ENCODE measurements at places on chromosomes 6 and 20.
A peak's percentile ranks its signal among the peaks of the same experiment; 100 is the strongest.

GRCh38 chr20:53934421-53935343 lies 135.7 kb downstream of the BCAS1 start:
- DNase-seq = peak; percentile 75

GRCh38 chr20:19621072-19621471 lies 137.0 kb upstream of the RIN2 start:
- peak; percentile 57 for DNase-seq

GRCh38 chr6:47759364-47759763 lies 22.5 kb upstream of the OPN5 start:
- no peak for DNase-seq

DNA sequence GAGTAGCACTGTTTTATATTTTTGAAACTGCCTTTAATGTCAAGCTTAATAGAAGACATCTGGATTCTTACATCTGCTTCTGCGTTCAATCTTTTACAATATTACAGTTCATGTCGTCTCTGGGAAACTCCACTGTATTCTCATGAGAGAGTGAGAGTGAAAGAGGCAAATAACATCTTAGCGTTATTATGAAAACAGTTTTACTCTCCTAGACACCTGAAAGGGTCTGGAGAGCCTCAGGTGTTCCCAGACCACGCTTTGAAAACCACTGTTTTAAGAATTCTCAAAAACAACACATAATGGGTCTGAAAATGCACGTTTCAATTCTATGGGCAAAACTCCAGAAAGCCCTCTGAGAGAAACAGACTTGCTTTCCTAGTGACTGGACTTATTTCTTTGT lies 63.3 kb downstream of the ARHGAP18 start:
- no peak for DNase-seq

DNA sequence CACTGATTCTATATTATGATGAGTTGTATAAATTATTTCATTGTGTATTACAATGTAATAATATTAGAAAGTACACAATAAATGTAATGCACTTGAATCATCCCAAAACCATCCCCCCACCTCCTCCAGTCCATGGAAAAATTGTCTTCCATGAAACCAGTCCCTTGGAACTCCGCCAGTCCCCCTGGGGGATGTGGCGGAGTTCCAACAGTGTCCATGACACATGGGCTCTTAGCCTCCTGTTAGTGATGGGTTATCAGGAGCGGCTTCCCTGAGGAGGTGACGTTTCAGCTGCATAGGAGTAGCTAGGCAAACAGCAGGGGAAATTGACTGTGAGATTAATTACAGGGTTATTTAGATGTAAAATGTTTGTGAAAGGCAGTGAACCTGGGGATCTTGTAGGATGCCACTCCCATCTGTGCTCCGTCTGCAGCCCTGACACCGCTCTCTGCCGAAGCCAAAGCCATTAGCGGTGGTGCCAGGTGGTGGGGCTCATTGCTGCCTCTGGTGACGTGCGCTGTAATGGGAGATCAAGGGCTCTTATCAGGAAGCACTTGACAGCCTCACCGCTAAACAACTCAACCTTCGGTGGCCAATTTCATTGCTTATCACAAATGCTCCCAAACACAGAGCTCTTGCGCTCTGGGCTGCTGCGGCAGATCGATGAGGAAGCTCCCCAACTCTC lies 81.6 kb upstream of the MC3R start:
- DNase-seq = no peak

GRCh38 chr6:143397227-143398222 lies 53.0 kb downstream of the ADAT2 start:
- DNase-seq = no peak

DNA sequence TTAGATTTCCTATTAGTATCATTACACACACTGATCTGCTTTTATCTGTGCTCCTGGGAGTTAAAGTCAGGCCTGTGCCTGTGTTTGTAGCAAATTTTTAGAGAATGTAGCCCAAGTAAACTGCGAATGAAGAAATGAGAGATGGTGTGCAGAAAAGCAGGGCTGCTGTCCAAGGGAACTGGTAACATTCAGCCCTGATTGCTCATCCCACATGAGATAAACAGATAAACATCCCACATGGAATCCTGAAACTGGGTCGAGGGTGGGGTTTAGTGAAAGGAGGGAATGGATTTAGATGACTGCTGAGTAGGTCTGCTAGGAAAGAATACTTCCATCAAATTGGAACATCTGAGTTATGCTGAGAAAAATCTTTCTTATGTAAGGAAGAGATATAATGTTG lies 69.1 kb downstream of the GRIK2 start:
- no peak for DNase-seq

- no peak for DNase-seq
Measured at GRCh38 chr20:11372876-11373790, 544.6 kb upstream of the BTBD3 start.

- DNase-seq = no peak
Measured at GRCh38 chr6:75620381-75621304, 19.0 kb downstream of the SENP6 start.

DNA sequence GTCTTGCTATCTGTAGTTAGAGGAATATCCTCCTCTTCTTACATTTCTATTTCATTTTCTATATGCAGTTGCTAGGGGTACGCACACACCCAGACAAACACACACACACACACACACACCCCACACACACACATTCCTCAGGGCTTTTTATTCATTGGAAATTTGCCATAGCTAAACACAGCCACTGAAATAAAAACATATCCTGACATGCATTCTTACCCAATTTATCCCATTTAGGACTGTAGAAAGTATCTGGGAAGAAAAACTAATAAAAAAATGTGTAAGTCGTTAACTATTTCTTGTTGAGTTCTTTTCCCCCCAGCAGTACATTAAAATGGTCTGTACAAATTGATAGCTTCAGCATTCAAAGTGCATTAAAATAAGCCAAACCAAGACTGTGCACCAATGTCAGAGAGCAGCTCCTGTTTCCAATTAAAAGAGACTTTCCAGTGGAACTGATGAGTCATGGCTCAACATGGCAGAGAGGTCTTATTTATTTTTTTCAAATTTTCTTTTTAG lies 357.9 kb upstream of the AGPAT4 start:
- DNase-seq = no peak

DNA sequence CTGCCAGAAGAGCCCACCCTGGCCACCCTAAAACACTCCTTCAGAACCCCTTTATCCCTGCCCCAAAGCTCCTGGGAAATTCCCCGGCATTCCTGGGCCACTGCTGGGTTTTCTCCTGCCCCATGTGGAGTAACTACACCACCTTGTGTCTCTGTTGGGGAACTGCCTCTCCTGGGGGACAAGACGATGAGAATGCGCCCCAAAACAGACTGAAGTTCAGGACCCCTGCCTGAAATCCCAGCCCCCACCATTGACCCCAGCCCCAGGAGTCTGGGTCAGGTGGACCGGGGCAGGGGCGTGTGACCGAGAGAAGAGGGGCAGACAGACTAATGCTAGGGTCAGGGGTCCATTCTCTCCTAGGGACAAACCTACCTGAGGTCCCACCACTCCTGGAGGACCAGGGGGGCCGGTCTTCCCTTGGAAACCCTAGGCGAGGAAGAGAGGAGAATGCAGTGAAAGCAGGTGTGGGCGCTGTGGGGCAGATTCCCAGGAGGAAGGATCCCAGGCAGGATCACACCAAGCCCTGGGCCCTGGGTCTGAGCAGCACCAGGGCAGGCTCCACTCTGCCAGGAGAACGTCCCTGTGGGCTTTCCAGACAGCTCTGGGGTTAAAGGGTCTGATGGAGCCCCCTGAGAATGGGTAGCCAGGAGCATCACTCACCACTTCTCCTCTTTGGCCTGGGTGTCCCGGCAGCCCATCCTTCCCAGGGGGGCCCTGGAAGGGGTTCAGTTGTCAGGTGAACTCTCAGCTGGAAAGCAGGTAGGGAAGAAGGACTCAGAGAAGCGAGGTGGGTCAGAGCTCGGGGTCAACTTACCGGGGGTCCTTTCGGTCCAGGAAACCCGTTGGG lies 19.4 kb downstream of the COL11A2 start:
- no peak for DNase-seq

GRCh38 chr20:41027872-41028358 lies 707 bp upstream of the TOP1 start:
- DNase-seq = no peak

DNA sequence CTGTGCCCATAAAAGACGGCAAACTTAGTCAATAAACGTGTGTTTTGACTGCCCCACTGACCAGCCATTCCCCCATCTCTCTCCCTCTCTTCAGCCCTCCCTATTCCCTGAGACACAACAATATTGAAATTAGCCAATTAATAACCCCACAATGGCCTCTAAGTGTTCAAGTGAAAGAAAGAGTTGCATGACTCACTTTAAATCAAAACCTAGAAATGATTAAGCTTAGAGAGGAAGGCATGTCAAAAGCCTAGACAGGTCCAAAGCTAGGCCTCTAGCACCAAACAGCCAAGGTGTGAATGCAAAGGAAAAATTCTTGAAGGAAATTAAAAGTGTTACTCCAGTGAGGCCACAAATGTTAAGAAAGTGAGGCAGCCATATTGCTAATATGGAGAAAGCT lies 261.6 kb upstream of the TBX18 start:
- no peak for DNase-seq
